ENCODE measurements at places on chromosomes 7 and 10.

DNA sequence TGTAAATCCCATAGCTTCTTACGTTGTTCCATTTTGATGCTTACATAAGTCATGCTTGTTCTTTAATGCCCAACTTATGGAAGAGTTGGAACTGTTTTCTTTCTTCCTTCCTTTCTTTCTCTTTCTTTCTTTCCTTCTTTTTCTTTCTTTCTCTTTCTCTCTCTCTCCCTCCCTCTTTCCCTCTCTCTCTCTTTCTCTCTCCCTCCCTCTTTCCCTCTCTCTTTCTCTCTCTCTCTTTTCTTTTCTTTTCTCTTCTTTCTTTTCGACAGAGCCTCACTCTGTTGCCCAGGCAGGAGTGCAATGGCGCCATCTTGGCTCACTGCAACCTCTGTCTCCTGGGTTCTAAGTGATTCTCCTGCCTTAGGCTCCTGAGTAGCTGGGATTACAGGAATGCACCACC, 18.9 kb downstream of the FAM131B start:
- DNase-seq, result no peak

DNA sequence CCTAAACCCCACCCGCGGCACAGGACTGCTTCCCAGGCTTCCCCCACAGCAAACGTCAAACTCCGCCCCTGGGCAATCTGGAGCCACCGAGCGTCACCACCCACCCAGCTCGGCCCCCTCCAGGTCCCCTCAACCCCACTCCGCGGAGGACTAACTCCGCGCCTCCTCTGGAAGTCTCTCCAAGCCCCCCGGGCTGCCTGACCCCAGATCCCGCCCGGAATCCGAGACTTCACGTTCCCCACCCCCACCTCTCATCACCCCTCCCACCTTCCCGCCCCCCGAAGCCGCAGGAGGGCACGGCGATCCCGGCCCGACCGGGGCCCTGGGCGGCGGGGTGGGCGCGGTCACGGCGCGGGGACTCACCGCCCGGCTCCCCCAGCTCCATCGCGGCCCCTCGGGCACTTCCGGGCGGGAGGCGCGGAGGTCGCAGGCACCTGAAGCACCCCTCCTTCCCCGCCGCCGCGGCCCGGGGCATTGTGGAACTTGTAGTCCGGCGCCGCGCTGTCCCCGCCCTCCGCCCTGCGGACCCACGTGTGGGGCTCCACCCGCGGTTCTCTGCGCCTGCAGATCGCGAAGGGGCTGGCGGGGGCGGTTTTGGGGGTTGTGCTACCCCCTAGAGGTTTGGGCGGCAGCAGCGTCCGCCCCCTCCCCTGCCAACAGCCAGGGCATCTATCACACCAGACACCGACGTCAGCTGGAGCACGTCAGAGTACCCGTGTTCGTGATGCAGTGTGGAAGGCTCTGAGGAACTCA, at the start of gene TMUB1:
TMUB1 (minus strand) TSS at position 423 of the 753 bp plus-strand sequence. CDS start 930 bp downstream, outside the sequence.
- peak; percentile 86 for DNase-seq

DNA sequence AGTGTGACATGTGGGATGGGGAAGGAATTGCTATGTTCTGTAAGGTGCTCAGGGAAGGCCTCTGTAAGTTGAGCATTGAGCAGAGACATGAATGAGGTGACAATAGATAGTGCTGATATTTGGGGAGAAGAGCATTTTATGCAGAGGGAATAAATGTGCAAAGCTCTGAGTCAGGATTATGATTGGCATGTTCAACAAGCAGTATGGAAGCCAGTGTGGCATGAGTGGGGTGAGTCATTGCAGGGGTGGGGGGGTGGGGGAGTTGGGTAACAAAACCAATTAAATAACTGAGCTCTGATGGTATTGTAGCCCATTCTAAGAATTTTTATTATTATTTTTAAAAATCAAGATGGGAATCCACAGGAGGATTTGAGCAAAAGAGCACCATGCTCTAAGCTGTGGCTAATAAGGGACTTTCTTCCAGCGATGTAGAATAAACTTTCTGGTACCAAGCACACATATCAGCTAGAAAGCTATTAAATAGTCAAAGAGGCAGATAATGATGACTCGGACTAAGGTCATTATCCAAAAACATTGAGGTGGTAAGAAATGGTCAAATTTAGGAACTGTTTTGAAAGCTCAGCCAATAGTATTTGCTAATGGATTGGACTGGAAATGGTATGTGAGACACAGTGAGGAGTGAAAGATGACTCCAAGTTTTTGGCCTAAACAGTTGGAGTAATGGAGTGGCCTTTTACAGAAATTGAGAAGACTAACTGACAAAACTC, 96.4 kb downstream of the PRKG1 start:
- DNase-seq, result no peak

- DNase-seq, result no peak
Measured at GRCh38 chr10:113562704-113563103, 9.9 kb downstream of the HABP2 start.

DNA sequence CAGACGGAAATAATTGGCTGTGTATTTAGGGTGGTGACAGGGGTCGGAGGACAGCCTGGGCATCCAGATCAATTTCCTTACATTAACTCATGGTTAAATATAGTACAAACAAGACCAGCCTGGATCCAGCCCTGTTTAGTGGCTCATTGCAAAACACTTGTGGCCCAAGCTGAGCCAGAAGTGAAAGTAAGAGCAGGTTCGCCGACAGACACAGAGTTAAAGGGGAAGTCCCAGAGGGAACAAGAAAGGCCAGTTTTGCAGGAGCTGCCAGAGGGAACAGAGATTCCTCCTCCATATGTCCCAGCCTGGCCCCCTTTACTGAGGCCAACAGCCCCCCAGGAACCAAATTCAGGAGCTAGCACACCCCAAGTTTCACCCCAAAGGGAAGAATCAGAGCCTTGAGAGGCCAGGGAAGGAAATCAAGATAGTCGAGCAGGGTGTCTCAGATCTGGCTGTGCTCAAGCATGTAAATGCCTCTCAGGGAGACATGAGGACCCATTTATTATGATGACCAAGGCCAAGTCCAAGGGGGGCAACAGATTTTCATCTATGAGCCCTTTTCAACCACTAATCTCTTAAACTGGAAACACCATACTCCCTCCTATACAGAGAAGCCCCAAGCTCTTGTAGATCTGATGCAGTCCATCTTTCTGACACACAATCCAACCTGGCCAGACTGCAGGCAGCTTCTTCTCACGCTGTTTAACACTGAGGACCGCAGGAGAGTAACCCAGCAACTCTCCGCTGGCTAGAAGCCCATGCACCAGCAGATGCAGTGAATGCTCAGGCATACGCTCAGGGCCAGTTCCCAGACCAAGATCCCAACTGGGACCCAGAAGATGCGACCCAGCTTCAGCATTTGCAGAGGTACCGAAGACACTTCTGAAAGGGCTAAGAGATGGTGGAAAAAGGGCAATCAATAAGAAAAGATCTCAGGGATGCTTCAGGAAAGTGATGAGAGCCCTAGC, 15.9 kb upstream of the ADCK2 start:
- peak; percentile 75 for DNase-seq

DNA sequence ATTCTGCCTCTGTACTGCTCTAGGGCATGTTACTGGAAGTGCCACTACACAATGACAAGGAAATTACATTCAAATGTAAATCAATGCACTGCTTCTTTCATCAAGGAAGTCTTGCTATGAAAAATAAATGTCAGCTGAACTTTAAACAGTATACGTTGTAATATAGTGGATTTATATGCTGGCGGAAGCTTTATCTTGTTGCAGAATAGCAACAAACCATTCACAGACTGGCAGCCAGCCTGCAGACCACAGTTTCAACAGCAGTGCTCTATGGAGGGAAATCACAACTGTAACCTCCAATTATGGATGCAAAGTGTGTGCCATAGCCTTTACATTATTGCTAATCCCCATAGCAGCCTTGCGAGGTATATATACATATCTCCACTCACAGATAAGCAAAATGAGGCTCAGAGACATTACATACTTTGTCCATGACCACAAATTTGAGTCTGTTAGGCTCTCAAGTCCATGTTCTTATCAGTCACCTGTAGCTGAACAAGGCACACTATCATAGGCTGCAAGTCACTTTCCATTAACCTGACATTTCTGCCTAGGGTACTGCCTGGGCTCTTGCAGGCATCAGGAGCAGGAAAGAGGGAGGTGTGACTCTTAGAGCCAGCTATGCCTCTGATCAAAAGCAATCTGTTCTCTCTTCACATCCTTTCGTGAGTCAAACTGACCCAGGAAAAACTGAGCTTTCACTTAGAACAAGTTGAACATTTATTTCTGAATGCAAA, 22.6 kb downstream of the COL28A1 start:
- no peak for DNase-seq

GRCh38 chr10:112701878-112702255, 248.2 kb upstream of the TCF7L2 start:
- DNase-seq, result no peak

DNA sequence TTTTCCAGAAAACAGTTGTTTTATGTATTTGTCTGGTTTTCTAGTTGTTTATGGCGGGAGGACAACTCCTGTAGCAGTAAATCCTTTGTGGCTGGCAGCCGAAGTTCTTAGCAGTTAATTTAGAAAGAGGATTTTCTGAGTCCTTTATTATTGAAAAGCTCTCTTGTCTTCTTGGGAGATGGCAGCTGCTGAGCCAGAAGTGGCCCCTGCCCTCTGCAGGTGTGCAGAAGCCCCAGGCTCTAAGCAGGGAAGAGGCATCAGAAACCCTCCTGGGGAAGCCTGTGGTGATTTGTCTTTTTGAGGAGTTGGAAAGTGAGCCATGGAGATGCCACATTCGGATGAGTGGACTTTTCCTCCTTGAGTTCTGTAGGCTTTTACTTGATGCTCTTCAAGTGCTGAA, 106.3 kb downstream of the GLRX3 start:
- no peak for DNase-seq

- no peak for DNase-seq
Measured at GRCh38 chr7:12289996-12290395, 78.9 kb downstream of the TMEM106B start.

DNA sequence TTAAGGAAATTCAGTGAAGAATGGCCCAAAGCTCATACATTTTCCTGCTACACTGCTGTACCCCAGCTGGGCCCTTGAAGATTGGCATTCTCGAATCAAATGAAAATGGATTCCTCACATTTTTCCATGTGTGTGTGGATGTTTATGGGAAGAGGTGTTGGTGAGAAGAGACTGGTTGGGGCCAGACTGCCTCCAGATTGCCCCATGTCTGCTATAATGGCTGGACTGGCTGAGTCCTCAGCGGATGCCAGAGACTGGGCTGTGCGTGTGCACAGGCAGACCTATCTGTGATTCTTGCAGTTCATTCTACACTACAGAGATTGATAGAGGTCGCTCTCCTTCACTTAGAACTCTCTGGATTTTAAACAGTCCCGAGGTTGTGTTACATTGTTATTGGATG, 183.6 kb upstream of the GDF10 start:
- no peak for DNase-seq

- DNase-seq, result no peak
Measured at GRCh38 chr10:30233186-30233959, 115.7 kb downstream of the MTPAP start.

- DNase-seq, result no peak
Measured at GRCh38 chr7:131034166-131034881, 293.4 kb upstream of the MKLN1 start.

- no peak for DNase-seq
Measured at GRCh38 chr7:81707966-81708365, 61.9 kb downstream of the HGF start.

DNA sequence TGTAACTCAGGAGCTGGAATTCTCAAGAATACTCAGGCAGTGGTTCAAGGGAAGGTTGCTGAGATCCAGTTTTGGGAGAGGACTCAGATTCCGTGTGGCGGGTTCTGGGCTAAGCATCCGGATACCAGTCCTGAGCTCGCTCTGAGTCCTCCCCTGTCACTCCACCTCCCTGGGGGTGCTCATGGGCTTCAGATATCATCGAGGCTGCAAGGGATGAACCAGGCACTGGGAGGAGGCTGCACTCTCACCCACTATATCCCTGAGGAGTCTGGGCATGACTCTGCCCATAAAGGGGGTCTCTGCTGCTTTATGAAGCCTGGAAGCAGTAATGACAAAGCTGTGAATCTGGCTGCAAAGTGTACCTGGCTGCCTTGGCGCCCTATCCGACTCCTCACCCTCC, 188.5 kb downstream of the TNS3 start:
- DNase-seq, result no peak

GRCh38 chr7:95396136-95397032, at the start of gene PON3:
Gene PON3 (minus strand): TSS chr7:95396375. CDS start chr7:95396350, 25 bp downstream.
- peak; percentile 15 for DNase-seq

DNA sequence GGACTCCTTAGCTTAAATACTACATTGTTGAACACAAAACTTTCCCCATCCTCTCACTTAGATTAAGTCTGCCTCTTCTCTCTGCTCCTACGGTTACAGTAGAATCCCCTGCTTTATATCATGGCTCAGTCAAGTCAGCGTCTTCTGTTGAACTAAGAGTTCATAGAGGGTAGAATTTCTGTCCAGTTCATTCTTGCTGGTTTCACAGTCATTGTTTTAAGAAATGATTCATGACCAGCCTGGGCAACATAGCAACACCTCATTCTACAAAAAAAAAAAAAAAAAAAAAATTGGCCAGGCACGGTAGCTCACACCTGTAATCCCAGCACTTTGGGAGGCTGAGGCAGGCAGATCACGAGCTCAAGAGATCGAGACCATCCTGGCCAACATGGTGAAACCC, 3.7 kb upstream of the ZFYVE27 start:
- DNase-seq, result no peak

DNA sequence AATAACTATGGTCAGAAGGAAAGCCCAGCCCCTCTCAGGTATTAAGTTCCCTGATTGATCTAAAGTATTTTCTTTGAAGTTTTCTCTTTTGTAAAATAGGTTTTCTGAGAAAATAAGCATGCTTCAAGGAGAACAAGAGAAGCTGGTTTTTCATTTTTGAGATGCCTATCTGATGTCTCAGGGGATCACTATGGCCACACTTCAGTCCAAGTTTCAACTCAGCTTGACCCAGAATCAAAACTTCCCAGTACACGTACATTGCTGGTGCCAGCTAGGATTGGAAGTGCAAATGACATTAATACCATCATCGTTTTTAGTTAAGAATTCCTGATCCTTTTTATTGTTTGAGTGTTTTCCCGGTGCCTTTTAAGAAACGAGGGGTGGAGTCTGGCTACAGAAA, 7.2 kb downstream of the ITIH5 start:
- DNase-seq, result no peak

DNA sequence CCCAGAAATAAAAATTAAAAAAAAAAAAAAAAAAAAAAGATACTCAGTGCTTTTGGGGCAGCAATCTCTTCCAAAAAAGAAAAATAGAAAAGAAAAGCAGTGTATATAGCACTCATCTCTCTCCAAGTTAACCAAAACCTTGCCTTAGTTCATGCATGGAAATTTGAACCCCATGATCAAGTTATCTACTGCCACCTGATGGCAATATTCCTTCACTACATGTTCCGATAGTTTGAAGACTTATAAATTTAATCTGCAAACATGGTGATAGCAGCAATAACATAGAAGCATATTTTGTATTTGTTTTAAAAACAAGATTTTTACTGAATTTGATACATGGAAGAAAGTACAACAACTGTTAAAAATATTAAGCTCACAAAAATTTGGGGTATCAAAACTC, 48.6 kb upstream of the SLIT1 start:
- DNase-seq, result no peak

DNA sequence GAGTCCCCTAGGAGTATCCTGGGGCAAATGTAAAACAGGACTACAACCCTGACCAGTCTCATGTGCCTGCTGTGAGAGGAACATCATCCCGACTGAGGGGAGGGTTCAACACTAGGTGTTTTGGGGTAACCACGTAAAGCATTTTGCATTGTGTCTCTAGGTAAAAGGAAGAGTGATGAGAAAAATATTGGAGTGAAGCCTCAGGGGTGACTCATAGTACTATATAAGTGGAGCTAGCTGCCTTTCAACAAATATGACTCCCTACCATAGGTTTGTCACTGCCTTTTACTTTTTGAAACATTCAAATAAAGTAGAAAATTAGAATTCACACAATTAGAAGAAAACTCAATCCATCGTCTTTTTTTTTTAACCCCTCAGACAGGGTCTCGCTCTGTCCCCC, 2.6 kb upstream of the CAMK2G start:
- no peak for DNase-seq

All from GM10248 (cell line).